Stimulated activated CD8-positive, alpha-beta memory T cell treated with anti-CD3 and anti-CD28 coated beads, Interleukin-15, amount 100 ng/mL, for 4 hours (primary cell): ENCODE measurements at places on chromosomes 7 and 10.

GRCh38 chr7:135670179-135670578 is 7.9 kb downstream of the STMP1 start:
- no peak for DNase-seq

DNA sequence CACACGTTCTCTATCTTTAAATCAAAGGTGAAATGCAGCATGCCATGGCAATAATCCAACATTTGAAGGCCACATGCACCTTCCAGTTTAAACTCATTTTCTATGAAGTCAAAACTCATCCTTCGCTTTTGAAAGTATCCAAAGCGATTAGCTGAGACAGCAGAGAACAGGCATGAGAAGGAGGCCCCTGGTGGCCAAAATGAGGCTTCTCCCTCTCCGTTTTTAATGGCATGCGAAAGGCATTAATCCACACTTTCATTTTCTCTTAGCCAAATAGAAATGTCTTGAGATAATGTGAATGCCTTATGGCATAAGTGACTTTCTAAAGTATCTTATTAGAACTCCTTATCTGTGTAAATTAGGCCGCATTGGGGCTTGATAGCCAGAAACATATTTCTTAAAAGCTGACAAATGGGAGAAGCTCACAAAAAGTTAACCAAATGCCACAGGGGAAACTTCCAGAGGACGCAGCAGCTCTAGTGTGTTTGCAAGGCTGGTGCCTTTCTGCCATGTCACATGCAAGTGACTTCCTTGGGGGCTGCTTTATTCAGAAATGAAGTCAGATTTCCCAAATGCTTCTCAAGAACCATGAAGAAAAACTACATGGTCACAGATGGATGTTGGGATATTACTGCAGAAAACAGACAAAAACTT is 1189.6 kb downstream of the SORCS1 start:
- no peak for DNase-seq

GRCh38 chr10:16603308-16603707 is 81.6 kb upstream of the C1QL3 start:
- DNase-seq = no peak

DNA sequence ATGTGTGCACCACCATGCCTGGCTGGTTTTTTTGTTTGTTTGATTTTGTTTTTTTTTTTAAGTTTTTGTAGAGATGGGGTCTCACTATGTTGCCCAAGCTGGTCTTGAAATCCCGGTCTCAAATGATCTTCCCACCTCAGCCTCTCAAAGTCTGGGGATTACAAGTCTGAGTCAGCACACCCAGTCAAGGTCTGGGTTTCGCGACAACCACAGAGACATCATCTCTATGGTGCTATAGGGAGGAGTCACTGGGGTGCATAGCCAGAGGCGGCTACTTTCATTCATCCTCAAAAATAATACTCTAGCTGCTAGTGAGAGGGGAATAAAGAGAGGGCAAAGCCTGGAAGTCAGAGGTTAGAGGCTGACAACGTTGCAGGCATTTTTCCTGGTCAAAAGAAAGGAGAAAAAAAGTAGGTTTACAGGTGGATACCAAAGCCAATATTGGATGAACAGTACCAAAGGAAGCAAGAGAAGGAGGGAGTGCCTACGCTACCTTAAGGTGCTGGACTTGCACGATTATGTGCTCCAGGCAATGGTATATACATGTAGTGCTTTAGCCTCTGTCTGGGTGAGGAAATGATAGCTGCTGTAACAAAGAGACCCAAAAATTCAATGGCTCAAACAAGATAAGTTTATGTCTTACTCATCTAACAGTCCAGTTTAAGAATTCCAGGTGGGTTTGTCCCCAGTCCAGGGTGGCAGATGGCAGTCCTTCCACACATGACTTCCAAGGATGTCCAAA is 178.3 kb downstream of the SKIDA1 start:
- DNase-seq = no peak

- DNase-seq = peak; percentile 46
Observed at GRCh38 chr10:13099666-13100348, at the start of gene OPTN. OPTN (plus strand) TSS chr10:13100163; CDS start chr10:13109123, 8,960 bp downstream.

DNA sequence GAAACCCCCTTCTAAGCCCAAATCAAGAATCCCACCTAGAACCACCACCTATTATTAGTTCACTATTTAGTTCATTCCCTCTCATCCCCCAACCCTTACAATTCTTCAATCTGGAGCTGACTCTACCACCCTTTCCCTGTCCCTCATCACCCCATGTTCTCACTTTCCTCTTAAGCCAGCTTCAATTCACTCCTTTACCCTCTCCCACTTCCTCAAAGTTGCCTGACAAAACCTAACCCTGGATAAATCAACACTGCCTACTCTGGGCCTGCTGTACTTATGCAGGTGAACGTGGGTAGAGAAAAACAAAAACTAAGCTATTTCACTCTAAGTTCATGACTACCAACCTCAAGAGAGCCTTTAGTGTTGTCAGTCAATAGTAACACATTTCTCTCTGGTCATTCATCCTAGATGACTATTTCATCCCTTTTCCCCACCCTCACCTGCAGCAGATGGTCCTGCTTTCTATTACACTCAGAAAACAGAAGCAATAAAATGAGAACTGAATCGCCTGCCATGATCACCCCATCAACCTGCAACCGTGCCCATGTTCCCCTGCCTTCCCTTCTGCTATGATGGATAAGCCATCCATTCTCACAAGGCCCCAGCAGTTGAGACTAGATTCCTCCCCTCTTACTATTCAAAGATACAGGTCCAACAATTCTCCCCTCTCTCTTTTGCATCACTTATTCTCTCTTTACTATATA is 52.6 kb downstream of the ARHGAP21 start:
- no peak for DNase-seq

DNA sequence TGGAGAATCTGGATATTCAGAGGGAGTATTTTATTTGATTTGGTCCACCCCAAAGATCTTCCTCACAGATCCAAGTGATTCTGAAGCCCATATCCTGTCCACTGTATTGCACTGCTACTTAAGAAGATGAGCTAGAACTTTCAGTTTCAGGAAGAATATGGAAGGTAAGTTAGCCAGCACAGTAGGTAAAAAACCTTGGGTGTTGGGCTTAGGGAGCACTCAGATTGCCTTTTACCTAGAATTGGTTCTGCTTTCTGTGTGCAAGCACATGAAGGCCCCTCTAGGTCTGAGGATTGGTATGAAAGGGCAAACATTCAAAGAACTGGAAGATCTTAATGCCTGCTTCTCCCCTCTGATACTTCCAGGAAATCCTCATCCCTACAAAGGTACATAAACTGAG is 146.7 kb upstream of the COL1A2 start:
- no peak for DNase-seq

- no peak for DNase-seq
Observed at GRCh38 chr7:101140339-101140699, 13.4 kb downstream of the SERPINE1 start.

- no peak for DNase-seq
Observed at GRCh38 chr7:17672783-17673182, 267.5 kb downstream of the SNX13 start.

- DNase-seq = no peak
Observed at GRCh38 chr7:27793780-27794179, 53.8 kb downstream of the TAX1BP1 start.

GRCh38 chr7:30829471-30829870 is 58.3 kb downstream of the MINDY4 start:
- no peak for DNase-seq

DNA sequence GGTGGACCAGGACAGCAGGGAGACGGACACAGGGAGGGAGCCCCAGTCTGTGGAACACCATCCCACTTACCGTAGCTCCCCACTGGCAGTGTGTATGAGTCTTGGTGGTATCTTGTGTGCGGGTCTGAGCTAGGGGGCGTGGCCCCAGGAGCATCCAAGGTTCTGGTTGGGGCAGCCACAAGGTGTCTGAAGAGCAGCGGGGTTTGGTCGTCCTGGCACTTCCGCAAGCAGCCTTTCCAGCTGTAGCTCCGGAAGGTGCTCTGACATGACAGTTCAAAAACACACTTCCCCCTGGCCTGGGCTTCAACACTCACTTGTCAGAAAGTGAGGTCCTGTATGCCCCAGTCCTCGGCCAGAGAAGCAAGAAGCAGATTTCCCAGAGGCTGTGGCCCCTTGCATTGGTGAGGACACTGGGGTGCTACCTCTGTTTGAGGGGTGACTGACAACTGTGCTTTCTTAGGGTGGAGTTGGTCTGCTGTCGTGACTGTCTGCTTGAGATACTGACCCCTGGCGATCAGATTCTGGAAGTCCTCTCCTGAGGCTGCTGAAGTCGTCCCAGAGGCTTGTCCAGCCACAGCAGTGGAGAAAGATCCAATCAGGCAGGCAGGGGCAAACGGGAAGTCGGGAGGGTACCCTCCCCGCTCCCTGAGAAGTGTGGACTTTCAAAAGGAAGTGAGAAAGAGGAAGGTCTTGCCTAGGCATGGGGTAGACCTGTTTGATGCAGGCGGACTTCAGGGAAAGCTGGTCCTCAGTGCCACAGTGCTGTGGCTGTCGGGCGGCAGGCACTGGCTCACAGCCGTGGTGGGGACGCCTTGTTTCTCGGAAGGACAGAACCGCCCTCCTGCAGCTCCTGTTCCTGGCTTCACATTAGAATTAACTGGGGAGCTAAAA is 51.4 kb upstream of the PFKFB3 start:
- DNase-seq = no peak

- DNase-seq = no peak
Observed at GRCh38 chr10:10915215-10915614, 102.5 kb upstream of the CELF2 start.

GRCh38 chr7:15104411-15105092 is 202.0 kb upstream of the DGKB start:
- DNase-seq = no peak

GRCh38 chr7:121160150-121161008 is 168.4 kb upstream of the WNT16 start:
- no peak for DNase-seq

DNA sequence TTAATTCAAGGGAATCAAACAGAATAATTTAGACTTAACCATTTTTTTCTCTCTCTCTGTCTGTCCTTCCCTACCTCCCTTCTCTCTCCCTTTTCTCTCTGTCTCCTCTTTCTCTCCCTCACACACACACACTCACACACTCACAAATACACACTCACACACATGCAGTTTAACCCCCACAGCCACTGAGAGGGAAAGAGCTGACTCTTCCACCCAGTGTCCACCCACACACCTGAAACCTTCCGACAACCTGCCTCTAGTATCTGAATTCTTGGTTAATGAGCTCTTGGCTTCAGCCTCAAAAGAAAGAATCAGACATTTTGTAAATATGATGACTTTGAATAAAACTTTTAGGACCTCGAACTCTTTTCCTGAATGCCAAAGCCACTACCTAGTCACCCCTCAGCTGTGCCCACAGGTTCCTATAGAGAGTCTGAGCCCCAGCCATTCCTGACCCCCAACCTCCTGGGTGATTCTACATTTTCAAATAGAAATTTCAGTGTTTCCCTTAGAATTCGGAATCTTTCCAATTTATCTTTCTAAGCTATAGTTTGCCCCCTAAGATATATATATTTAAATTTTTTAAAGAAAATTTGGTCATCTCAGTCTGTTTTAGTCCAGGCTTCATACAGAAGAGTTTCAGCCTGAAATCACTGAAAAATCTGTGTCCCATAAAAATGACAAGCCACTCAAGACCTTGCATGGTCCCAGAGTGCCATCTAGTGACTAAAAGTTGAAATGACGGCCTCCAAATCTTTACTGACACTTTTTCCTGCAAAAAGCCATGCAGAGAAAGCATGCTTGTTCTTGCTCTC is 202.8 kb downstream of the IPMK start:
- DNase-seq = no peak

DNA sequence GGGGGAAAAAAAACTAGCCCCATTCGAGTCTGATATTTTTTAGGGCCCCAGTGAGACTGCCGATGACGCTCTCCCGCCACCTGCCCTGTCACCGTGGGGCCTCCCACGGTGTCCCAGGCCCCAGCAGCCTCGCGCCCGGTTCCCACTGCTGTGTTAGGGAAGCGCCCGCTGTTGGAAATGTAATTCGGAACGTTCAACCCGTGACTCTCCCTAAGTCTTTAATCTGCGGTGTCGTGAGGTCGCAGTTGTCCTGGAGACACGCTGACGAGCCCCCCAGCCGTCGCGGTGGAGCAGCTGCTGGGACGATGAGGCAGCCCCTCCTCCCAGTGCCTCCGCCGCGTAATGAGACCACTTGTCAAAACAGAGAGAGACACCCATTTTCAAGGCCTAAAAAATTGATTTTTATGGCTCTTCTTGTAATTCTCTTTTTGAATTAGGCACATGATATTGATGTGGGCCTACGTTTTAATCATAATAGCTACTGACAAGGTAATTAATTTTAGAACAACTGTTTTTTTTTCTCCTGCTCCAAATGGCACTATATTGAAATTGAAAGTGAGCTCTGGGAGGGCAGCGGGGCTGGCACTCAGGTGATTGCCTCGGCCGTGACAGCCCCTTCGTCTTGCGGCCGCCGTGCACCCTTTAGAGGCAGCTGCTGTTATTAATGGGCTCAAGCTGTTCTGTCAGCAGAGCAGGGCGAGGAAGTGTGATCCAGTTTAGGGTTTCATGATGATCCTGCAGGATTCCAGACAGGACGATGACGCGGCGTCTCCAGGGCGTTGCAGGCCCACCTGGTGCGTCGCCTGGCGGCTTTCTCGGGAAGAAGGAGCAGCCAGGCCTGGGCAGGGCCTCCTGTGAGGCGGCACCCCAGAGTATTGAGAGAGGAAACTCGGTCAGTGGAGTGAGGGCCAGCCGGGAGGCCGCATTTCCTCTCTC is 63.3 kb downstream of the NKX6-2 start:
- no peak for DNase-seq

GRCh38 chr10:1709161-1709560 is 28.2 kb downstream of the ADARB2 start:
- DNase-seq = no peak

- DNase-seq = no peak
Observed at GRCh38 chr10:119670717-119671116, 19.5 kb downstream of the BAG3 start.

DNA sequence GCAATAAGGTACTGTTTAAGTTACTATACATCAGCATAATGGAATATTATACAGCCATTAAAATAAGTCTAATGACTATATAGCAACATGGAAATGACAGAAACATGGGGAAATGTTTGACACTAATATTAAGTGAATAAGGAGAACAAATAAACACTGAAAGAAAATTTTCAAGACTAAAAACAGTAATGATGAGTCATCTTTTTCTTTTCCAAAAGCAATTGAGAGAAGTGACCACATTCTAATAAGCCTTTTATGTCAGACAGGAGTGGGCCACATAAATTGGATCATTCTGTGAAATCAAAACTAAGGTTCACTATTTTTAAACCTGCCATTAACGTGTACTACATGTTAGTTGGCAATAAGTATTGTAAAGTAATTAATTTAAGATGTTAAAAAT is 187.5 kb downstream of the AHR start:
- no peak for DNase-seq

DNA sequence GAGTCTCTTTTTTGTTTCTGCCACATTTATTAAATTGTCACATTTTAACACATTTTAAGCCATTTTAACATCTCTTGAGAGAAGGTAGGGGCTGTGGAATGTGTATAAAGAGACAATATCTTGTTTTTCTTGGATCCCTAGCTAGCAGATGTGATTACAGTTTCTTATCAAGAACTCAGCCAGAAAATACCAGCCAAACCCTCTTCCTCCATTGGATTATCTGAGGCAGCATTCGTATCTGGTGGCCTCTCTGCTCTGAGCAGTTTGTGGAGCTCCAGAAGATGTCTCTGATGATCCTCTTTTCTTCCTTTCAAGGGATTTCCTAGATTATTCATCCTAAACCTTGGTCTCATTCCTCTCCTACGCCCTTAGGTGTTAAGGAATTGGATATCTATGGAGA is 35.3 kb upstream of the PFKFB3 start:
- no peak for DNase-seq

GRCh38 chr10:49309691-49310411 is 10.9 kb downstream of the C10orf71 start:
- no peak for DNase-seq

GRCh38 chr10:11909618-11910017 is 86.5 kb downstream of the PROSER2 start:
- DNase-seq = no peak
